ENCODE measurements at places on chromosomes 7 and 10. TPM values are rescaled to one million over a fixed set of nuclear protein-coding genes. Genes with fewer than 3 reads are reported as not detected.

The PRLHR gene
- not detected for polyA plus RNA-seq

The TMEM130 gene
- polyA plus RNA-seq = 12.9 TPM

The ACHE gene
- 1.6 TPM for polyA plus RNA-seq

The GPER1 gene
- 4.8 TPM for polyA plus RNA-seq

The TDRD1 gene
- polyA plus RNA-seq = not detected

The PIK3CG gene
- polyA plus RNA-seq = 0.15 TPM

The PDE1C gene
- polyA plus RNA-seq = 3.3 TPM

The PNLIPRP3 gene
- not detected for polyA plus RNA-seq

The SCIN gene
- polyA plus RNA-seq = 62.8 TPM

The BRAF gene
- 8.0 TPM for polyA plus RNA-seq

The SYNPO2L gene
- 0.15 TPM for polyA plus RNA-seq

The SPDYE1 gene
- polyA plus RNA-seq = not detected

The RPS24 gene
- 3,199 TPM for polyA plus RNA-seq

The CSGALNACT2 gene
- 4.8 TPM for polyA plus RNA-seq

The C10orf105 gene
- polyA plus RNA-seq = not detected

The CPA2 gene
- not detected for polyA plus RNA-seq

The CFTR gene
- polyA plus RNA-seq = 2.5 TPM

The POLD2 gene
- 119 TPM for polyA plus RNA-seq

The HABP2 gene
- 27.4 TPM for polyA plus RNA-seq

The IL6 gene
- 0.58 TPM for polyA plus RNA-seq

The GRID2IP gene
- 0.11 TPM for polyA plus RNA-seq

The EVX1 gene
- polyA plus RNA-seq = 0.62 TPM
